ENCODE measurements at places on chromosomes 5 and 9.

- DNase-seq = no peak
These were observed 1.7 kb upstream of the POMT1 start for GRCh38 chr9:131500939-131501541.

- DNase-seq = peak; percentile 58
These were observed 63.2 kb downstream of the ACER2 start for GRCh38 chr9:19471737-19472648.

- DNase-seq = peak; percentile 42
These were observed 1.5 kb upstream of the RNF145 start for GRCh38 chr5:159210846-159211245.

DNA sequence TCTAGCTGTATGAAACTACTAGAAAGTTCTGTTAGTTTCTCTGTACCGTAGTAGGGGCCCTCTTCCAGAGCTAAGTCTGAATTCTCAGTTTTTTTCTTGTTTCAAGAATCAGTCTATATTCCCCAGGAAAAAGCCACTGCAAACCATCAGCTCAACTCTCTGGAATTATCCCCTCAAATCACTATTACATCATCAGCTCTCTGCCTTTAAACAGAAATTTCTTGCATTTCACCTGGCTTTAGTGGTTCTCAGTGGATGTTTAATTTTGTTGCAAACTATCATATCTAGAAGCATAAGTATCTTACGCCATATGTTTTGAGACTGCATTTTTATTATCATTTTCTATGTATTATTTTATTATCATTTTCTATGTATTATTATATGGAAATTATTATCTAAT is 55.2 kb upstream of the PPP2CA start:
- DNase-seq = no peak

DNA sequence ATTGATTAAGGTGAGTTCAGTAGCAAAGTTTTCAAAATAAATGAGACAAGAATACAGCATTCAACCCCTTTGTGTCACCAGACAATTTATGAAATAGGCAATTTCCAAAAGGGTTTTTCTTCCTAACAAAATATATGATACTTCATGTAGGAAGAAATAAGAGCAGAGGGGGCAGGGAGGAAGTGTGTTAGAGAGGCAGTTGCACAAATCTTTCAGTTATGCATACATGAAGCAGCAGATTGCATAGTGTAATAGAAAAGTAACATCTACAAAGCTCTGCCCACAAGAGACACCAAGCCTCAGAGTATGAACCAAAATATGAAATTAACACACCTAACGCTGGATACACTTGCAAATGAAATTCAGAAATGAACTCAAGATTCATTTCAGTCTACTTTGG is 157.0 kb downstream of the DENND1A start:
- no peak for DNase-seq

DNA sequence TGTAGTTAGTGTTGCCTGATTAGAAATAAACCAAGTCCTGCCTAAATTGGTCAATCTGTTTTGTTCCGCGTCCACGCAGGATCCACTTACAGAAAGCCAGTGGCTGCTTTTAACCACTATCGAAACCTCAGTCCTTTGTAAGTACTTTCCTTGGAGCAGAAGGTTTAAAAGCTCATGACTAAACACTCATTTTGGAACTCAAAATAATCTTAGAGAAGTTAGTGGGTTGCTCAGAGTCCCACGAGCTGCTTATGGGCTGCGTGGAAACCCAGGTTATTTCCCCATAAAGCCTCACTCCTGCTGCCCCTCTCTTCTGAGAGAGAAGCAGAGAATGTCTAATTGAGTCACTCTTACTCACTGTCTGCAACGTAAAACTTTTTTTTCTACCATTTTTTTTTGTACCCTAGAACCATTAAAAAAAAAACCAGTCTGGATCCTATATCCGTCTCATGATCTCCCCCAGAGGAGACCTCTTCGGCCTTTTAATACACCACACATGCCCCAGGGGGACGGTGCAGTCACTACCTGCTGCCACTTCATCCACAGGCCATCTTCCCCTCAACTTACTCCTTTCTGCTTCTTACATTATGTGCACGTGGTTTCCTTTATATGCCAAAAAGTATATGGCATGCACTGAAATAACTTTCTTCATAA is 7.6 kb downstream of the BASP1 start:
- DNase-seq = no peak

DNA sequence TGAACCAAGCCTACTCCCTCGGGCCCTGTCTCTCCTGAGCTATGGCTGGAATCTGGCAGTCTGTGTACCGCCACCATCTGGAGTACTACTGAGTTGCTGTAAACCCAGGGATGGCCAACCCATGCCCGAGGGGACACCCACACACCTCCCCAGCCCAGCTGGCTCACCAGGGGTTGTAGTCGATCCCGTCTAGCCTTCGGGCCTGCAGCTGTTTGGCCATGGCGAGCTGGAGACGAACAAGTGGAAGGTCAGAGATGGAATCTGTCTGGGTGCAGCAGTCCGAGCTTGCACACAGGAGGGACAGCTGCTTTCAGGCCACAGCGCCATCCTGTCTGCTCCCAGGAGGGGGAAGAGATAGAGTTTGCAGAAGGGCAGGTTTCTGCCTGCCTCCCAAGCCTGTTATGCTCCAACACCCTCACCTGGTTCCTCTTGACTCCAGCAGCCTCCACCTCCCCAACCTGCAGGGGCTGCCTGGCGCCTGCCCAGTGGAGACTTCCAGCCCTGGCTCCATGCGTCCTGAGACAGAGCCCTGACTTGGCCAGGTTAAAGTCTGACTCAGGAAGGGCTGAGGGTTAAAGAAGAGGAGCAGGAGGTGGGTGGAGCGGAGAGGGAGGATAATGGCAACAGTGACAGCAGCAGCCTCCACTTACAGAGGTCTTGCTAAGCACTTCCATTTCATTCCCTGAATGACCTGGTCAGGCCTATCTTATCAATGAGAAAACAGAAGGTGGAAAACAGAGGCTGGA is 15.8 kb upstream of the SPOUT1 start:
- peak; percentile 59 for DNase-seq

DNA sequence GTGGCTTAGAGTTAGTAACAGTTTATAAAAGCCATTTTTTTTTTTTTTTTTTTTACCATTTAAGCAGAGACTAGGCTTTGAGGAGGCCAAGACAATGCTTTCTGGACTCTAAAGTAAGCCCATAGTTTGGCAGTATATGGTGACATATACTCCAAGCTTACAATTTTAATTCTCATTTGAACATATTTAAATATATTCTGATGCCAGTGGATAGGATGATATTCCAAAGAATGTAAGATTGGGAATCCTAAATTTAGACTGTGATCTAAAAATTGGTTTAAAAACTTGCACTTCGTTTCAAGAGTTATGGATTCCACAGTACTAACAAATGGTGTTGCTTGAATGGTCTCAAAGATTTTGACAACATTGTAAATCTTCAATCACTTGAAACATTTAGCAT is 112.1 kb downstream of the CWC27 start:
- no peak for DNase-seq

- DNase-seq = no peak
These were observed 102.5 kb upstream of the PANK3 start for GRCh38 chr5:168681556-168682183.

DNA sequence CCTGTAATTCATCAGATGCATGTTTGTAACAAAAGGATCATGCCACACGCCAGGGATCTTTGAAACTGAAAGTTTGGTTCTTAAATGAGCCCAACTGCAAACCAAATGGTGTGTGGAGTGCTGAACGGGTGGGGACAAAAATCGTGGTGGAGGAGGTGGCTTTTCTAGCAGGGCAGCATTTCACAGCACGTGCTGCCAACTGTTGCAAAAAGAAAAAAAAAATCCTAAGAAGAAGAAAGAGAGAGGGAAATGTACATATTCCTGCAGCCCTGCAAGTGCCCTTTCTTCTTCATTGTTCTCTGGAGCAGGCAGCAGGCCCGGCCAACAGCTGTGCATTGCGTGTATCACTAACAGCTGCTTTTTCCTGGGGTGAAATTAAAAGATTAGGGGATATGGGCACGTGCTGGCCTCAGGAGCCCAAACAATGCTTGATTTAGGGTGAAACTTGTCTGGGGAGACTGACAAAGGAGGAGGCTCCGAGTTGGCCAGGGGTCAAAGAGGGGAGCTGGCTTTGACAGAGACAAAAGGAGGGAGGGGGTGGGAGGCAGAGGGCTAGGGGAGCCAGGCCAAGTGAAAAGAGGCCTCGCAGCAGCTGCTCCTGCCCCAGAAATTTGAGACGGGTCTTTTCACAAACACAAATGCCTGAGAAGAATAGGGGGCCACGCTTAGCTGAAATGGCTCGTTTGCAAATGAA is 73.0 kb downstream of the GADD45G start:
- DNase-seq = no peak

DNA sequence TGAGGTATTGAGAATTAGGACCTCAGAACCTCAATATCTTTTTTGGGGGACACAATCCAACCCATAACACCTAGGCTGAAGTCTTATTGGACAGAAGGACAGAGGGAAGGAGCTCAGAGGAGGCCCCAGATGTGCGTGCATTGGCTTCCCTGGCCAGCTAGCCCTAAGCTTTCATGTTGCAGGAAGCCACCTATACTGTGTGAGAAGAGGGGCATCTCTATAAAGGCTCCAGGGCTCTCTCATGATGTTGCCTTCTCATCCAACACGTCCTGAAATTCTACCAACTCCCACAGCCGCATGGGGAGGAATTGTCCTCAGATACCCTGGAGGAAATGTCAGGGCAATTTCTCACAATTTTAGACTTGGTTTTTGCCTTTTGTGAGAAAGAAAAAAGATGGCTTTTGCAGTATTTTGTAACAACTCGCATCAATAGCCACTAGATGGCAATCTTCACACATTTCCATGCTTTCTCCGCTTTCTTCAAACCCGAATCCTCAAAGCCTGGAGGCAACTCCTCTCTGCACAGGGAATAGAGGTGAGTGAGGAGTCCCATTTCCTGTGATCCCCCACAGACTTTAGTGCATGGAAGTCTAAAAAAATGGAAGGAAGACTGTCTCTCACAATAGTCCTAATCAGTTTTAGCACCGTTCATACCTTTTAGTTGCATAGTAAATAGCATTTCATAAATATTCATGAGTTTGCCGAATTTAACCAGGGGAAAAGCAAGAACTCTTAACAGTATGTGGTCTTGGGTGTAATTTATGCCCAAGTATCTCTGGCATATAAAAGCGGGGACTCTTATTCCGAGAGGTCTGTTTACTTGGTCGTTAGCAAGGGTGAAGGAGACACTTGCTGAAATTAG is 7.4 kb upstream of the PPP3R2 start:
- DNase-seq = peak; percentile 84

- DNase-seq = no peak
These were observed 473.6 kb upstream of the FTMT start for GRCh38 chr5:121378046-121378445.

DNA sequence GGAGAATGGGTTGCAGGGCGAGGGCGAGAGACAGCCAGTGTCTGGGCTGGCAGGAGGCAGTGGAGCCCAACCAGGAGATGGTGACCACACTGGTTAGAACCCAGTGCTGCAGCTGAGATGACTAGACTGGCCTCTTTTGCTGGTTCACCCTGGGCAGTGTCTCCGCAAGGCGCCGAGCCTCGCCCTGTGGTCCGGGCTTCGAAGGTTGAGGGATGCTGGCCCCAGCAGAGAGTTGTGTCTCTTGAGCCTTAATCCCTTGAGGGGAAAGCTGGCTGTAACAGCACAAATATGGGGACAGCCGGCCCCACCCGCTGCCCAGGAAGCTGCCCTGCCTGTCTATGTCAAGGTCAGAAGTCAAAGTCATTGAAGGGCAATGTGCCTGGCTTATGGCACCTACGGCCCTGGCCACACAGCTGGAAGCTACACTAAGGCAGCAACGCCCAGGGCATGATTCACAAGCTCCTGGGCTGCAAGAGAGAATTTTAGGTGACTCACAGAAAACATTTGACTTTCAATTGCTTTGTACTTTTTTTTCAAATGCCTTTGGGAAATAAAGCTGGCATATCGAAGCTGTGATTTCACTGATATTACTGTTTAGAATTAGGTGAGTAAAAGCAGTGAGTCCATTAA is 33.3 kb downstream of the NKX2-5 start:
- no peak for DNase-seq

DNA sequence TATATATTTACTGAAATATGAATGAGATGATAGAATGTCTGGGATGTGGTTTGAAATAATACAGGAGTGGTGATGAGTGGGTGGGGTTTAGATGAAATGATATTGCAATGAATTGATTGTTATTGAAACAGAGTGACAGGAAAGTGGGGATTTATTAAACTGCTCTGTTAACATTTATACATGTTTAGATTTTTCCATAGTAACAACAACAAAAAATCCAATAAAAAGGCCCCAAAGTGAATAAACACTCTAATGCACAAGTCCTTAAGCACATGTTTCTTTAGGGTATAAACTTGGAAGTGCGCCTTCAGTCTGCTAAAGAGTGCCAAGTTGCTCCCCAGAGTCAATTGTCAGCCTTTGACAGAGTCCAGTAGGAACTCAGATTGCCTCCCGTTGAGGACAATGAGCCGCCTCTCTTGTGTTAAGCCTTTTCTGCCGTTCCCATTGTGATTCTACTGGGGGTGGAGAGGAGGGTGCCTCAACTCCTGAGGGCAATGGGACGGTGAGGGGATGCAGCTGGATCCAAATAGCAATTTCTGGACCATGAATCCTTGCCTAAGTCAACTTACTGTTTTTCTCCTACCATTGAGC is 112.3 kb downstream of the SLC28A3 start:
- no peak for DNase-seq

- no peak for DNase-seq
These were observed 5.5 kb upstream of the ENTREP1 start for GRCh38 chr9:69319324-69320025.

- peak; percentile 63 for DNase-seq
These were observed 1.8 kb downstream of the PLGRKT start for GRCh38 chr9:5435912-5436311.

GRCh38 chr5:161373345-161373707 is 173.2 kb downstream of the GABRB2 start:
- no peak for DNase-seq

DNA sequence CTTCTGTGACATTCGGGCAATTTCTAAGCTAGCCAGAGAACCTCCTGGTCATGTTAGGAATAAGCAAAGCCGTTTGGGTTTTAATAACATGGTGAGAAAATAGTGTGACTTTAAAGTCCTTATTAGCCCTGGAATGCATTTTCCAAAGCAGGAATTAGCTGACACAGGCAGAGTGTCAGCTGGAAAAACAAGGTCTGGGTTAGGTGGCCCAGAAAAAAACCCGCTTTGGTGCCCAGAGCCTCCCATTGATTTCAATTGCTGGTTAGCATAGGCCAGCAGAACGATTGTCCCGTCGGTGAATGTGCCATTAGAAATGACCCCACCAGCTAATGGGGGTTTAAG is 62.1 kb upstream of the CPEB4 start:
- DNase-seq = no peak

DNA sequence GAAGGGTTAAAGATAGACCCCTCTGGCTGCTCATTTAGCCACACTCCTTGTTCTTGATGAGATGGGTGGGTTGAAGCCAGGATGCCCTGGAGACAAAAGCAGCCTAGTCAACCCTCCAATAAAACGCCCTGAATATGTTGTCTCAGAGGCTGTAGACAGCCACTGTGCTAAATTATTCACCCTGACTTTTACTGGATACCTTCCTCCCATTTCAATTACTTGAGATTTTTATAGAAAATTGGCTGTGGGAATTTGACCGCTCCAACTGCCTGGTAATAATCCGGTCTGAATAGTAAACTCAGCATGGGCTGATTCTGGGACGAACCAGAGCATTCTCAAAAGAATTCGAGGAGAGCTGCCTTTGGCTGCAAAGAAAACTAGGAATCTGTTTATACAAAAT is 104.2 kb downstream of the SNX18 start:
- DNase-seq = no peak

GRCh38 chr5:157506066-157506590 is 46.1 kb downstream of the NIPAL4 start:
- DNase-seq = no peak
